ENCODE measurements at places on chromosomes 3 and 15.

GRCh38 chr3:31635545-31635944 is 102.8 kb downstream of the STT3B start:
- no peak for DNase-seq

- no peak for DNase-seq
Measured at GRCh38 chr3:141442446-141442845, 44.4 kb upstream of the RASA2 start.

- DNase-seq = no peak
Measured at GRCh38 chr15:39596358-39597051, 15.6 kb downstream of the THBS1 start.

DNA sequence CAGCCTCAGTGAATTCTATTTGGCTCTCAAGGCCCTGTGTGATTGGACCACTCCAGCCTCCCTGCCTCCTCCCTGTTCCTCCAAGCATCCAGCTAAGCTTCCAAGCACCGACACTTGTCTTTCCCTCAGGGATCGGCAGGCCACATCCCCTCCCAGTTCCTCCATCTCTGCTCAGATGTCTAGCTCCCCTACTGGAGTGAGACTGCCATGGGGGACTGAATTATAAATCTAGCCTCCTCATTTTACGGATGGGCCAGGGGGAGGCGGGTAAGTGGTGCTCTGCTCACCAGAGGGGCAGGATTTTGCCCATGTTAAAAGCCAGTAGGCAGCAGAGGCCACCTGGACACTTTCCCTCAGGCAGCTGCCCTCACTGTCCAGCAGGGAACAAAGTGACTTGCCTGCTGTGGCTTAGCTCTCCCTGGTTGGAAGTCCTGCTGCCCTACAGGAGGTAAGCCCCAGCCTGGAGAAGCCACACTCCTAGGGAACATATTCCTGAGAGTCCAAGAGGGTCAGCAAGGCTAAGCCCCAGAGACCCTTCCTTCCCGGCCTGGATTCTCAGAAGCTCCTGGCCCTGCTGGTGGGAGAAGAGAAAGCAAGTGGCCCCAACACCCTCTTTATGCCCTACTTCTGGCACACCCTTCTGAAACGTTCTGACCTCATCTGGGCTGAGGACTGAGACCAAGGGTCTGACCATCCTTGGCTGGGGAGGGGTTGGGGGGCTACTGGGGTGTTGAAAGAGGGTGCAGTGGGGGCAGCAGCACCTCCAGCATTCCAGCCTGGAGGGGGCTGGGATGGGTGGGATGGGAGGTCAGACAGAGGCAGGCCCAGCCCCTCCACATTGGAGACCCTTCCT is 9.1 kb upstream of the HHATL start:
- DNase-seq = no peak

GRCh38 chr15:52093539-52094510 is 18.8 kb downstream of the BCL2L10 start:
- DNase-seq = no peak

DNA sequence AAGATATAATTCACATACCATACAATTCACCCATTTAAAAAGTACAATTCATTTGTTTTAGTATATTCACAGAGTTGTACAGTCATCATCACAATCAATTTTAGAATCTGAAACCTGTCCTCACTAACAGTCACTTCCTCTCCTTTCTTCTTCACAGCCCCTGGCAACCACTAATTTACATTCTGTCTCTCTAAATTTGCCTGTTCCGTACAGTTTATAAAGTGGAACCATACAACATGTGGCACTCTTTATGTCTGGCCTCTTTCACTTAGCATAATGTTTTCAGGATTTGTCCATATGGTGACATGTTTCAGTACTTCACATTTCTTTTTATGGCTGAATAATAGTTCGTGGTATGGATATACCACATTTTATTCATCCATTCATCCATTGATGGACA is 22.7 kb downstream of the ERICH6 start:
- peak; percentile 34 for DNase-seq

- no peak for DNase-seq
Measured at GRCh38 chr3:94292151-94292550, 229.3 kb downstream of the NSUN3 start.

DNA sequence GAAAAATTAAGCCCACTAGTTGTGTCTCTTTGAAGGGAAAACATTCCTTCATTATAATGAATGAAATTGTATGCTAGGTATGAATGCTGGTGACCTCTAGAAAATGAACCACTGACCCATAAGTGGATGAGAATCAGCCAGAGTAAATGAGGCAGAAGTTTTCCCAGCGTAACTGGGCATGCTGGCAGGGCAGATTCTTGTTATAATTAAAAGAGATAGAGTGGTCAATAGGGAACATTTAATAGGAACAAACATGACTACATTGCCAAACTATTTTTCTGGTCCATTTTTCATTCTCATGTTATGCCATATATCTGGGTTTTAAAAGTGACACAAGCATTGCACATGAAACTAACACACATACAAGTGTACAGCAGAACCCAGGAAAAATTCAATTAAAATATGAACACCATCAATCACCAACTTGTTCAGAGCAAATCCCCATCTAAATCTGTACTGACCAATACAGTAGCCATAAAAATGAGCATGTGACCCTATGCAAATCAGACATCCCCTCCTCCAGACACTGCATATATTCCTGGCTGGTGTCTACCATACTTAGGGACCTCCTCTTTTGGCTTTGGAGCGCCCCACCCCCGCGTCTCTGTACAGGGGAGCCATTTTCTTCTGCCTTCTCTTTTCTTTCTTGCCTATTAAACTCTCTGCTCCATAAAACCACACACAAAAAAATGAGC is 4.0 kb downstream of the CLRN1 start:
- DNase-seq = no peak

GRCh38 chr15:85462029-85462428 is 81.6 kb downstream of the AKAP13 start:
- no peak for DNase-seq

DNA sequence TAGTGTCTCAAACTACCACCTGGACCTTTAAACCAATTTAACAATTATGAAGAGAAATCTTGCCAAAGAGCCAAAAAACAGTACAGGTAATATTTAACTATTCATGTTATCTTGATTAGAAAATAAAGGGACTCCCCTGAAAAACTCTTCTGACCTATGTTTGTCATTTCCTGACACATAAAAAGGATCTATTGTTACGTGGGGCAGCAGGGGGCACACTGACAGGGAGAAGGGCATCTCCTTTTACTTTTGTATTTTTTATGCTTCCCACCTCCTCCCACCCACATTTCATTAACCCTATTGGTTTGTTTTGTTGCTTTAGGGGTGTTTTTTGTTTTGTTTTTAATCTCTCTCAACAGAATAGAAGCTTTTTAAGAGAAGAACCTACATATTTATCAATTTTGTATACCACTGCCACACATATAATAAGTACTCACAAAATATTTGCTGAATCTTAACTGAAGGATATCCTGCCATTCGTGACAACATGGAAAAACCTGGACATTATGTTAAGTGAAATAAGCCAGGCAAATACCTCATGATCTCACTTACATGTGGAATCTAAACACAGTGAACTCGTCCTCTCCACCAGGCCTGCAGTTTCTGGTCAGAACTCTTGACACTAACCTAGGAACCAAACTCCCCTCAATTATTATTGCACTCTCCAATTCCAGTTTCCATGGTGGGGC is 17.7 kb downstream of the STAG1 start:
- DNase-seq = peak; percentile 28

- DNase-seq = no peak
Measured at GRCh38 chr3:13066834-13067233, 6.4 kb downstream of the IQSEC1 start.

- no peak for DNase-seq
Measured at GRCh38 chr3:193791041-193792032, 198.3 kb downstream of the OPA1 start.
